ENCODE measurements at places on chromosomes 3 and 15.

GRCh38 chr15:52097180-52097579, 15.4 kb downstream of the BCL2L10 start:
- DNase-seq = no peak

DNA sequence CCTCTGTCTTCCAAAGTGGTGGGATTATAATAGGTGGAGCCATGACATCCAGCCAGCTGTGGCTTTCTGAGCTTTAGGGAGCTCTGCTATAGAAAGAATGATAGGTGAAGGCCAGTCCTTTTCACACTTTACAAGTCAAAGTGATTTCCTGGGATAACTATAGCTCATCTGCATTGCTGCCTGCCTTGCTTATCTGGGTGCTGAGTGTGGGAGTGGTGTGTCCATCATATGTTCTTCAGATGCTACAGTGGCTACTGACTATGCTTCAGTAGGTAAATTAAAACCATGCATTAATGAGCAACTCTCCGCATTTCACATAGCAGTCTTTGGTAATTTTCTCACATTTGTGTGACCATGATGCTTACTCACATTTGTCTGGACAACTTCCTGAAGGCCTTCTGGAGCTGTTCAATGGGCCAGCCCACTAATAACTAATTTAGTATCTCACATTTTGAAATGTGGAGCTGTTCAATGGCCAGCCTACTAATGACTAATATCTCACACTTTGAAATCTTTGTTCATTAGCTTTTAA, 23.4 kb downstream of the RHOA start:
- DNase-seq = no peak

- no peak for DNase-seq
These were observed 102.0 kb downstream of the TBC1D5 start for GRCh38 chr3:17640466-17640865.

GRCh38 chr15:63818191-63818590, 15.6 kb downstream of the HERC1 start:
- no peak for DNase-seq

DNA sequence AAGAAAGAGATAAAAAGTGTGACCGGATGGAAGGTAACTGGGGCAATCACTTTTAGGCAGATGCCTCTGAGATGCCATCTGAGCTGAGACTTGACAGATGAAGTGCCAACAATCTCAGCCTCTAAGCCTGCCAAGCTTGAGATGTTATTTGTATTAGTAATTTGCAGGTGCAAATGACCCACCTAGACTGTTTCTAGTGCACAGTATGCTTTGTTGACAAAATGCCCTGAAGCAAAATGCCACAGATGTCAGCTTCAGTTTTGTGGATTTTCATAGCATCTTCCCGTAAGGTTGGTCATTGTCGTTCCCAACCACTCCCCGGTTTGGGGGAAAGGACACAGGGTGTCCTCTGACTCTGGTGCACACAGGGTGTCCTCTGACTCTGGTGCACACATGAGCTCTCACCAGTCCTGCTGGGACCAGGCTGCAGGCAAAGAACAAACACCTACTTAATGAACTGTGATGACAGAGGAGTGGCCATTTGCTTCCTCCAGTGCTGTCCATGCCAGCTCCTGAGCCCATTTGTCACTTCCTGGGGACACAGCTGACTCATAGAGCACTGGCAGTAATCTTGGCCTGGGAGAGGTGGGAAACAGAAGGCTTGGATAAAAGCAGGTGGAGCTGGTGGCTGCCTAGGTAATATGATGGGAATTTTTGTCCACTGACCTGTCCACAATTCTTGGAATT, 16.7 kb upstream of the PPP1R2 start:
- DNase-seq = no peak

DNA sequence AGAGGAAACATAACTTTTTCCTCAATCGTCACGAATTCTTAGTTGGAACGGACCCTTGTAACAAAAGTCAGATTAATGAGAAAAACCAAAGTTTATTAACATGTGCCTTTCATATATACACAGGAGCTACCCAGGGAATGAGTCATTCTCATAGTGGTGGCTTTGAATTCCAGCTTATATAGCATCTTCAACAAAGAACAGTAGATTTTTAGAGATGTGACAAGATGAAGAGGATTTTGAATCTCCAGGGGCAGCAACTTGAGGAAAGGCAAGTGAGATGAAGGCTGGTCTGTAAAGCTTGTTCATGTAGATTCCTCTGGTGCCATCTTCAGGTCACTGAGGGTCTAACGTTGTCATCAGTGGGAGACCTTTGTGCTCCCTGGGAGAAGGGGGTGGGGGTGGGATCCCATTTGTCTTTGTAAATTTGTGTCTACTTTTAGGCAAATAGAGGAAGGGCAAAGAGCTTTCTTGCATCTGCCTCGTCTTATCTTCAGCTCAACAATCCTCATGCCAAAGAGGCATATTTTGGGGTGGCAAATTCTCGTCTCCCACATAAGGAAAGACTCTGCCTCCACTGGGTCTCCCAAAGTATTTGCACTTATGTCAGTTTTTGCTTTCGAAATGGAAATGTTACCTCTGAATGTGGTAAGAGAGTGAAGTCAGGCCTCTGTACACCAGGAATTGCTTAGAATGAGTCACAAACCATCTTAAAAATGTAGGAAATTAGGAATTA, 29.5 kb downstream of the CLEC3B start:
- no peak for DNase-seq

DNA sequence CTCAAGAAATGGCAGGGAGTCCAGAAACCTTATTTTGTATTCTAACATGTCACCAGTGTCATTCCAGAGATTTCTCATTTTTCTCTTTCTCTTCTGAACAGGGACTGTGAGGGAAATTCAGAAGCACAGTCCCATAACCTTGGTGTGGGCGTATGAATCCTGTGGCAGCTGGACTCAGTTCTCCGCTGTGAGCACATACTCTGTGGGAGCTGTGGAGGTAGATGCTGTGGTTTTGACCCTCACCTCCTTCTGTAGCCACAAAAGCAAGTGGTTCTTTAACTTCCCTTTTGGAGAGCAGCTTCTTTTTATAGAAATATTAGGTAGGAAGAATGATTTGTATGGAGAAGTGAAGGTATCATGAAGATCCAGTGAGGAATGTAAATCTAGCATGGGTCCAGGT, 13.4 kb downstream of the TMEM207 start:
- DNase-seq = no peak

- no peak for DNase-seq
These were observed 13.0 kb downstream of the TGM5 start for GRCh38 chr15:43253431-43254403.

GRCh38 chr3:151282921-151283320, 4.6 kb upstream of the P2RY14 start:
- DNase-seq = no peak

GRCh38 chr3:8627201-8627940, 17.2 kb downstream of the SSUH2 start:
- DNase-seq = no peak

GRCh38 chr3:190481779-190482178, 32.1 kb upstream of the TMEM207 start:
- DNase-seq = no peak

- no peak for DNase-seq
These were observed 716.2 kb downstream of the DIPK2A start for GRCh38 chr3:144687862-144688261.

DNA sequence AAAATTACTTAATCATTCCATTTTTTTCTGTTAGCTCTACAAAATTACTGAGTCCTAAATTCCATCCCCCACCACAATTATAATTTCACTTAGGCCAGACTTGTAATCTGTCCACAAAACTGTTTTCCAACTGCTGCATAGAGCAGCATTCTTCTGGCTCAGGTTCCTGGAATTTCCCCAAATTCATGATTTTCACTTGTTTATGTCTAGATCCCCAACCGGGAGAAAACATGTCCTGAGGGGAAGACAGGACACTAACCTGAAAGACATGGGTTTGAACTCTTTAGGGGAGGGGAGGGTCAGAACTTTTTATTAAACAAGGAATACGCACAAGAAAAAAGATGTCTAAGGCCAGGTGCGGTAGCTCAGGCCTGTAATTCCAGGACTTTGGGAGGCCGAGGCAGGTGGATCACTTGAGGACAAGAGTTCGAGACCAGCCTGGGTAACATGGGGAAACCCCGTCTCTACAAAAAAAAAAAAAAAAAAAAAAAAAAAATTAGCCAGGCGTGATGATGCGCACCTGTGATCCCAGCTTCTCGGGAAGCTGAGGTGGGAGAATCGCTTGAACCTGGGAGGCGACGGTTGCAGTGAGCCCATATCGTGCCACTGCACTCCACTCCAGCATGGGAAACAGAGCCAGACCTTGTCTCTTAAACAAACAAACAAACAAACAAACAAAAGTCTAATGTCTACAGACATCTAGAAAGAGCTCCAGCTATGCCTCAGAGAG, 1.5 kb downstream of the ETFA start:
- DNase-seq = no peak

GRCh38 chr15:89770041-89770440, 6.1 kb upstream of the MESP2 start:
- DNase-seq = no peak

DNA sequence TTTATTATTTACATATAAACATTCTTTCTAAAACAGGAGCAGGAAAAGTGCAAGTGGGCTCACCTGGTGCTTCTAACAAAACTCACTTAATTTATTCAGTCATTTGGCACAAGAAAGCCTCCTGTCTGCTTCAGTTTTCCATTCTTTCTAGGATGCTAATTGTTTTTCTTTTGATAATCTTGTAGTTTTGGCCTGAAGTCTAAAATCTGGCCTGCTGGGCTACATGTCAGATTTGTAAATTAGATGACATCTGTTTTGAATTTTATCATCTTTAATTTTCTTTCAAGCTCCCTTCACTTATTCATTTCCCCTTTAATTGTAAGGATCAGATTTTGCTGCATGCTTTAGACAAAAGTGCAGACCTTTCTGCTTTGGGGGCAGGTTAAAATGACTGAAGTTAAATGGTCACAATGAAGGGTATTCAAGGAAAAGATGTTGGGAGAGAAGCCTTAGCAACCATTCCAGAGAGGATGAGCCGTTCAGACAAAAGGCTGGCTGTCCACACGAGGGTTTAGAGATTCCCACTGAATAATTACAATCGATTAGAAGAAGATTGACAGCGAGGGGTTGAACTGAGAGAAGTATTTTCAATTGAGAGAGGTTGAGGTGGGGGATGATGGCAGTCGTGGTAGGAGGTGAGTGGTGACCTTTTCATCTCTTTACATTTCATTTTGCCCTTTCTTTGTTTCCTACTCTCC, 59.9 kb upstream of the PTX3 start:
- DNase-seq = no peak

DNA sequence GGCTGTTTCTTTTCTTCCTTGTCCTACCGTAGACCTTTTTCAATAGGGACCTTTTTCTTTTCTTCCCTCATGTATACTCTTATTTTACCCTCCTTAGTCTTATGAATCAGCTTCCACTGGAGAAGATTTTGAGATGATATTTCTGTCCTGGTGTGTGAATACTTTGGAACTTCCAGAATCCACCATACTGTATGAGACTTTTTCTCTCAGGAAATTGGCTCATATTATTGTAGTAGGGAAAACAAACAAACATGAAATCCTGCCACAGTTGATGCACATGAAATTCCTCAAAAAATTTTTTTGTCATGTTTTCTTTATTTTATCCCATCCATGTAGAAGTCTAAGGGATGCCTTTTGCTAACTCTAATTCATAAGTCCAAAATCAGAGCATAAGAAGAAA, 289.3 kb upstream of the PLSCR5 start:
- no peak for DNase-seq

DNA sequence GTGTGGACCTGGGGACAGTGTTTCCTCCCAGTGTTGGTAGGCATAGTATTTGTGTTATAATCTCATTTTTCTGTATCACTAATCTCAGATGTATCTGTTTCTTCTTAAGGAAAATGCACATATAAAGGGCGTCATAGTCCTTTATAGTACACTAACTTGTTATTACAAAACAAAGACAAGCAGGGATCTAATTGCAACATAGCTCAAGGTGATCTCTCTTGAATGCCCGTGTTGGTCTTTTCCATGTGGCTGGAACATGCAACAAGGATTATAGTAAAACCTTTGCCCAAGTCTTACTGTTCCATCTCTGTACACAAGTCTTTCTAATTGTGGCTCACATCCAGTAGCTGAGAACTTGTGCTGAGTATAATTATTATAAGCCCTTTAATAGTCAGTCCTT, 3.5 kb upstream of the GPR87 start:
- no peak for DNase-seq

DNA sequence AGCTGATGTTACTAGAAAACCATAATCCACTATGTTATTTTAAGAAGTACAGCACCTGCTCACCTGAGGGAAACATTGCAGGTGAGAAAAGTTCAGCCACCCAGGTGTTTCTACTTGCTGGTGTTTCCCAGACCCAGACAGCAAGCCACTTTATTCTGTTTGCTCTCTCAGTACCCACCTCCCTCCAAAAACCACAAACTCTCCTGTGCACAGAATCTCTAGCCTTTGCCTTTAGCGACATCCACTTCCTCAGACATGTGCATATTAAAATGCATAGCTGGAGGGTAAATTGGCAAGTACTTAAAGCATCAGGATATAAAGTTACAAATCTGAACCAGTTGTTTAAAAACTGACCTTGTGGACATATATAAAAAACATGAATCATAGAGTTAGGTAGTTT, 36.7 kb downstream of the VGLL3 start:
- DNase-seq = no peak

GRCh38 chr3:5195605-5196004, 8.1 kb downstream of the EDEM1 start:
- DNase-seq = no peak

- DNase-seq = no peak
These were observed 62.3 kb downstream of the PPARG start for GRCh38 chr3:12351145-12351544.

GRCh38 chr3:156474560-156475389, 80.1 kb downstream of the SSR3 start:
- no peak for DNase-seq

GRCh38 chr3:111669926-111670630, 74.9 kb upstream of the ZBED2 start:
- no peak for DNase-seq

DNA sequence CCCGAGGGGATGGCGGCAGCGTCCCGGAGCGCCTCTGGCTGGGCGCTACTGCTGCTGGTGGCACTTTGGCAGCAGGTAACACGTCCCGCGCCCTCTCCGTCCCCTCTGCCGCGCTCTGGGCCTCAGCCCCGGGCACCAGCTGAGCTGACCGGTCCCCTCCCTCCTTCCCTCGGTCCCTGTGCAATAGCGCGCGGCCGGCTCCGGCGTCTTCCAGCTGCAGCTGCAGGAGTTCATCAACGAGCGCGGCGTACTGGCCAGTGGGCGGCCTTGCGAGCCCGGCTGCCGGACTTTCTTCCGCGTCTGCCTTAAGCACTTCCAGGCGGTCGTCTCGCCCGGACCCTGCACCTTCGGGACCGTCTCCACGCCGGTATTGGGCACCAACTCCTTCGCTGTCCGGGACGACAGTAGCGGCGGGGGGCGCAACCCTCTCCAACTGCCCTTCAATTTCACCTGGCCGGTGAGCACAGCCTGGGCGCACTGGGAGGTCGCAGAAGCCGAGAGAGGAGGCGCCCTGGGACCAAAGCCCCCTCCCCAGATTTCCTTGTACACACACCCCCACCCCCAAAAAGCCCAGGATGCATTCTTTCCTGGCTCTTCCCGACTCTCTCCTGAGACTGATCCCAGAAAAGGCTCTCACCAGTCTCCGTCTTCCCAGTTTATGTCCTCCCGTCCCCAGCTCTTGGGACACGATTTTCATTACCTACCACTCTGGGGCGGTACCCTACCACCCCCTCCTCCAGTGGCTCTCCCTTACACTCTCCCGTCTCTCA, 705 bp downstream of the DLL4 start:
- no peak for DNase-seq

Data from stimulated activated CD8-positive, alpha-beta memory T cell treated with anti-CD3 and anti-CD28 coated beads, Interleukin-15, amount 100 ng/mL, for 24 hours (primary cell).